KBM-7 (cell line): ENCODE measurements at places on chromosomes 2 and 18.

DNA sequence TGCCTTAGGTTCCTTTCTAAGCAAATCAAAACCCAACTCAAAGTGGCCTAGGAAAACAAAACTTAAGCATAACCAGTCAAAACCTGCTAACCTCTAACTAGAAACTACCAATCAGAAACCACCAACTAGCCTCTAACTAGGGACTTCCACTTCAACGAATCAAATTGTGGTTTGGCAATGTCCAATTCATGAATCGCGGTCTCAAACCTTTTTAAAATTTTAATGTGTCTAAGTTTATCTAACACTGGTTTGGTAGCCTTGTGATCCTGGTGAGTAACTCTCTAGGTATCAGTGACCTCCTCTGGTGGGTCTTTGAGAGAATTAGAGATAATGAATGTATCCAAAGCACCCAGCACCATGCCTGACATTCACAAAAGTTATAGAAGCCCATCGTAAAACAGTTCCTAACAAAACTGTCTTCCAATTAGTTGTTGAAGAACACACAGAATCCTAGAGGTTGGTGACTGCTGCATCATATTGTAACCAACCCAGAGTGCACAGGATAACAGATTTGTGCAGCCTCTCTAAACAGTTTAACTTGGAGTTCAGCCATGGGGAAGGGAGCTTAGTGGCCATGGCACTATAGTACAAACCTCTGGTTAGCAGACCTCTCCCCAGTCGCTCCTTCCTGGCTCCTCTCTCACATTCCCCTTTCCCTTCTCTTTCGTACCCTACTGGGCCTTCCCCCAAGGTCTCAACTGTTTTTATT lies 45.2 kb upstream of the B3GNT2 start:
- DNase-seq, result no peak

- no peak for DNase-seq
These were observed 393.9 kb upstream of the ACVR2A start for GRCh38 chr2:147450661-147451510.

DNA sequence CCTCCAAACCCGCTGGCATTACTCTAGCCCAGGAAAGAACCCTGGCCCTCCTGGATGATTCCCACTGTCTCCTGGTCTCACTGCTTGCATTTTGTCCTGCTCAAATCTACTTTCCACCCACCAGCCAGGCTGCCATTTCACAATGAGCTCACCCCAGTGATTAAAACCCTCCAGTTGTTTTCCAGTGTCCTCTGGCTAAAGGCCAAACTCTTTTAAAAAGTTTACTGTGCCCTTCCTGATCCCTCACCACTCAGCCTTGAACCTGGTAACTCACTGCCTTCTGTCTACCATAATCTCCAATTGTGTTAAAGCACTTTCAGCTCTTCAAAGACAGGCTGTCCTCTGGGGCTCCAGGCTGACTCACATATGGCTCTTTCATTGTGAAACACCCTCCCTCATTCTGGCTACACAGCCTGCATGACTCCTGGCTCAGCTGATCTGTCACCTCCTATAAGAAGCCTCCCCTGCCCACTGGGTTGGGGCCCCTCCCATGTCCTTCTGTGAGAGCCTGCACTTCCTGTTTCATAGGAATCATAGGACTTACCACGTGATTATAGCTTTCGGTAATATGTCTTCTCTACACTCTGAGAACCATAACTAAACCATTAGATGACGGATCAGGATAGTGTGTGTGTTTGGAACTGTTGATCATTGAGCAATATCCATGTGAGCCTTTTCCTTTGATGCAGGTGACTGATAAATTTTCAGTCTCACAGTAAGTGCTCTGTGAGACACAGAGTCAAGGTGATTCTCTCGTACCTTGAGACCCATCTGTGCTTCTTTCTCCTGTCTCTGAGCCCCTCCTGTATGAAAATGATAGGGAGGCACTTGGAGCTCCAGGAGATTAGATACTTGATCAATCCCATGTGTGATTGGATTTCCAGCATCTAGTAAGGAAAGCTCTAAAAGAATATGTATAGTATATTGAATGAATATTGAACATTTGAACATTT lies 590.8 kb upstream of the ID2 start:
- DNase-seq, result peak; percentile 52

DNA sequence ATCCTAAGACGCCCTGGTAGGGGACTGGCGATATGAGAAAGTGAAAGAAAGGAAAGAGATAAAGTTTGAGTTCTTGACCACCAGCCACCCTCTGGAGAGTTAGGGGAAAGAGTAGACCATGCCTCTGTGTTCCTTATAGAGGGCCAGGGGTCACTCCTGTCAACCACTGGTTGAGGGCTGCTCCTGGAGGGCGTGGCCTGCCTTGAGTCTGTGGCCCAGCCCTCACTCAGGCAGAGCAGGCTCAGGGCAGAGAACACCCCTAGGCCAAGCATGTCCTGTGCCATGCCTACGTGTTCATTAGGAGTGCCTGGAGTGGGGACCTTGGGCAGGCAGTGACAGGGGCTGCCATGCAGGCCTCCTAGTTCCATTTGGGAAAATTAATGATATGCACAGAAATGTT lies 161.1 kb upstream of the EPB41L3 start:
- DNase-seq, result no peak

- peak; percentile 31 for DNase-seq
These were observed 61.4 kb downstream of the ZEB2 start for GRCh38 chr2:144458541-144458940.

- no peak for DNase-seq
These were observed 128.6 kb downstream of the KCTD1 start for GRCh38 chr18:26419746-26420145.

DNA sequence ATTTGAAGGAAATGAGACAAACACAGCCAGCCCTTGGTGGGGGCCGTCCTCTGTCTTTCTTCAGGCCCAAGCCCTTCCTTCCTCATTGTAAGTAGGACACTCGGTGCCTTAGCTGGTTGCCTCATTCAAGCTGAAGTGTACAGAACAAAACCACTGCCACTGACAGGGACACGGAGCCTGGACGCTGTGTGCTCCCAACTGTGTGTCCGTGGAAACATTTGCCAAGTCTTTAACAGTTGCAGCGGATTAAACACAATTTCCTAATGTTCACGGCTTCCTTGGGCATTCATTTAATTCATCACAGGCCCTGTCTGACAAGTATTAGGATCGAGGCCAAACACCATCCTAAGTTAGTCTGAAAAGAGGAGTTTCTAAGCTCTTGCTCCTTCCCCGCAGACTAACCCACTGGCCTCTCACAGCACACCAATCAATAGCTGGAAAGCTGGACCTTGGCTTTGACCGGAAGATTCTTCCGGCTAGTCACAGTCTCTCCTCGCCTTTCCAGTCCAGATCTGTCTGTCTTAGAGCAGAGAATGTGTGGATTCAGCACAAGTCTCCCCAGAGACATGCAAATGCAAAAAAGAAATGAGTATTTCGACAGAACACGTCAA lies 68.7 kb upstream of the ACSL3 start:
- DNase-seq, result peak; percentile 12

- no peak for DNase-seq
These were observed 8.9 kb downstream of the ARHGEF4 start for GRCh38 chr2:130845505-130846085.

GRCh38 chr2:70806013-70806412 lies 14.4 kb downstream of the CLEC4F start:
- DNase-seq, result no peak

- DNase-seq, result no peak
These were observed 23.9 kb upstream of the HS6ST1 start for GRCh38 chr2:128342550-128342949.
